Stimulated activated CD8-positive, alpha-beta memory T cell treated with anti-CD3 and anti-CD28 coated beads, Interleukin-12 subunit alpha, Interleukin-12 subunit beta, amount 100 ng/mL, for 1 hour (primary cell): ENCODE measurements at places on chromosomes 12 and 14.

DNA sequence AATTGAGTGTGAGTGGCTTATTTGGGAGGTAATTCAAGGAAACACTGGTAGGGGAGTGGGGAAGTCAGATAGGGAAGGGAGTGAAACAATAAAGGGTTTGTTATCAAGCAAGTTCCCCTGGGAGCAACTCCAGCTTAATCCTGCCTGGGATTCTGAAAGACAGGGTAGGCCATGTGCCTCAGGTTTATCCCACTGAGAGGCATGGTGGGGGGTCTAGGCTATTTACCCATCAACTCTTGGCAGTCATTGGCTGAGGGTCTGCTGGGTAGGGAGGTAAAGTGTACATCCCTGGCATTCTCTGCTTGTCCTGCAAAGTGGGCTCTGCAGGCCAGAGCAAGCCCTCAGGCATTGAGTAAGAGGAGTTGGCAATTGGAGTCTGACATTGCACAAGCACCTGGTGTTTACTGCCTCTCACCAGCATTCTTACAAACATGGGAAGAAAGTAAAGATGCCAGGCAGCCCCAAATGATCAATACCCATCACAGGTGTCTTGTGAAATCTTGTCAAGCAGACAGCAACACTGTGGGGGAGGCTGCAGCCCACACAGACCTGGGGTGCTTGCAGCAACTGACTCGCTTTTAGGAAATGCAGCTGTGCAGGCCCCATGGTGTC is 169.3 kb downstream of the KTN1 start:
- DNase-seq: no peak

GRCh38 chr14:34593740-34594375 is 36.1 kb downstream of the SNX6 start:
- DNase-seq: no peak

- DNase-seq: no peak
Observed at GRCh38 chr12:62802984-62803383, 132.0 kb downstream of the PPM1H start.

DNA sequence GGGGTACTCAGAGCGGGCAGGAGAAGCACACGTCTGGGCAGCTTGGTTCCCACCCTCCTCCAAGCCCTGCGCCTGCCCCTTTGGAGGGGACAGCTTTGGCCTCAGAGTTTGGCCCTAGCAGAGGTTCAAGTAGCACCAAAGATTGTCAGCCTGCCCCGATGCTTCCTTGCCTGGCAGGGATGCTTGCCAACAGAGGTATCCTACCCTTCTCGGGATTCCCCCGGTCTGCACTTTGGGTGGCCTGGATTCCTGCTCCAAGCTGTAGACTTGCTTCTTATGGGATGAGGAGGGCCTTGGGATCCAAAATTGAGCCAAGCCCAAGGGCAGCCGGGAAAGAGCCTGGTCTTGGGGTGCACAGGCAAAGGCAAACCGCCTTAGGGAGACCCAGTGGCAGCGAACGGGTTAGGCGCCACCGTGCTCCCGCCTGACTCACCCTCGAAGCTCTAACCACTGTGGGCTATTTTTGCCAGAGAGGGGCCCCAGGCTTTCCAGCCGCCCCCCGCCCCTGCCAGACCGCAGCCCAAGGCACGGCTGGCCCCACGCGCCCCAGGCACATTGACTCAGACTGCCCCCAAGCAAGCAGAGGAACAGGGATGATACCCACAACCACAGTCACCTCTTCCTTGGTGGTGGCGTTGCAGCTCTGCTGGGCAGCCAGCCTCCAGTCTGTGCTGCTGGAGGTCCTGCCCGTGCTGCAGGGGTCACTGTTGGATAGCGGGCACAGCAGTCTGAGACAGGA is 847 bp upstream of the WNT10B start:
- DNase-seq: no peak

DNA sequence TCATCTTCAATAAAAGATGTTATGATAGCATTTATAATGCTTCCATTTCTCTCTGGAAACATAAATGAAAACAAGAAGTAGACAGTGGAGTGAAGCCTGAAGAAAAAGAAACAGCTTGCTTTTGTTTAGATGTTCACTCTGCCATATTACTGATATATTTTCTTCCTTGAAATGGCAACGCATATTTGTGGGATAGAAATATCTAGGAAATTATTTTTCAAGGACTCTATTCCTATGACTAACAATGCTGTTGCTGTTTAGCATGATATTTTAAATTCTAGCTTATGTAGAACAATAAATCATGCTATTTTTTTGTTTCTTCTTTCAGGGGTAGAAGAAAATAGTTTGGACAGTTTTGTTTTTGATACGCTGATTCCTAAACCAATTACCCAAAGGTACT is 359.0 kb downstream of the NAV3 start:
- DNase-seq: no peak

DNA sequence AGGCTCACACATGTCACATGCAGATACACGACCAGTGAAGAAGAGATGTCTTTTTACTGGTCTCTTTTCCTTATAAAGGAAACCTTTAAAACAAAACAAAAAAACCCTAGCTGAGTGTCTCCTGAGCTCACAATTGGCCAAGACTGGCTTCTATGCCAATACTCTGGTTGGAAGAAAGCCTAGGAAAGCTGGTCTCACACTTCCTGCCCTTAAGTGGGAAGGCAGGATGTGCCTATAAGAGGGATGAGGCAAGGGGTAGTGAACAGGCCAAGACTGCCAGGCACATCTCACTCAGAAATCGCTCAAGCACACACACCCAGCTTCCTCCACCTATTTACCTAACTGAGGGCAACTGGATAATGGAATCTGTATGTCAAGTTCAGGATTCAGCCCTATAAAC is 50.0 kb downstream of the SOCS2 start:
- DNase-seq: no peak

- DNase-seq: no peak
Observed at GRCh38 chr12:19856389-19856788, 417.1 kb downstream of the AEBP2 start.

GRCh38 chr12:50924131-50924438 is 28.3 kb upstream of the HIGD1C start:
- DNase-seq: no peak

- DNase-seq: no peak
Observed at GRCh38 chr14:62209287-62209899, 447.2 kb downstream of the SNAPC1 start.

DNA sequence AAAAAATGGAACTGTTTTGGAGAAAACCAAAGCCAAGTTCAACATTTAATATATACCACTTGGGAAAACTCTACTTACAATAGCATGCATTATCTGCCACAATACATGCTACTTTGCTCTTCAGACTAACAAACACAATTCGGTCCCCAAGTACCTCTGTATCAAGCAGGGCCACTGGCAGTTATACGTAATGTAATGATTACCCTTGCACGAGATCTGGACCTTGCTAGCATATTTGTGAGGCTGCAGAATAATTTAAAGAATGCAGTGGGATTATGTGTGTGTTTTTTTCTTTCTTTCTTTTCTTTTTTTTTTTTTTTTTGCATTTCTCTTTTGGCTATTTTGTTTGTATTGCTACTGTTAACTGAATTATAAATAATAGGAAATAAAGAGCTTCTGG is 22.8 kb upstream of the PYGL start:
- DNase-seq: no peak

DNA sequence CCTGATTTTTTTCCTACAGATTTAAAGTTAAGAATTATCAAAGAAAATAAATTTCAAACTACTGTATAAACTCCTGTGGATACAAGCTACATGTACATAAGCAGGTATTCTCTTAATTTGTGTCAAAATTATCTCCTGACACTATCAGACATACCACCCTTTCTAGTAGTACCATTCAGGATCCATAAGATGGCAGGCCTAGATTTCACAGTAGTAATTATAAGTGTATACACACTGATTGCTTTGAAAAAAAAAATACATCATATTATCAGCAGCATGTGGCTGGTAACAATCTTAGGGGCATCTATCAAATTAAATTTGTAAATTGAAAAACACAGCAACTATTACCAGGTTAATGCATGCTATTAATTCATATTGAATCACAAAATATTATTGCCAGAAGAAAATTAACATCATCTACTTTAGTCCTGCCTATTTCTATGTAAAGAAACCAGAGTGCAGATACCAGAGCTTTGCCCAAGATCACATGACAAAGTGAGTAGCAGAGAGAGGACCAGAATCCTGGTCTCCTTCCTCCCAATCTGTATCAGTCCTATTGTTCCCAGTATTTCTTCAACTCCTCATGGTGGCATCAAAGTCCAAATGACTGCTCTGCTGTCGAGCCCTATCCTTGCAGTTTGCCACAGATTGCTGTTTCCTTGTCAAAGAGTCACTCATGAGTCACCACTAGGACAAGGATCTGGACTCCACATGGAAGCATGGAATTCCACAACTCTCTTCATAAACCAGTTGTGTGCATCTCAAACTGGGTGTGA is 27.7 kb upstream of the CALM1 start:
- no peak for DNase-seq

DNA sequence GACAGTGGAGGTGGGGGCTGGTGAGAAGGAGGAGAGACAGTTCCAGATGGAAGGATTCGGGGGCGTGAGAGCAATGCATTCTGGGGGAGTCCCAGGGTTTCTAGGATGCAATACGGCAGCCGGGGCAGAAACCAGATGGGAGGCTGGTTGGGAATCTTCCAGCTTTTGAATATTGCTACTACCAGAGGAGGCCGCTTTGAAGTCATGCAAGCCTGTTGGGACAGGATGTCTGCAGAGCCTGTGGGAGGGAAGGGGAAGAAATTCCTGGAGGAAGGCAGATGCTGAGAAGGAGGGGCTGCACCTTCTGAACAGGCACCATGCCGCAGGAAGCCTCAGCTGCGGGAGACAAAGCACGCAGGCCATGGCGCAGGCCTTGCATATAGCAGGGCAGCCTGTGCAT is 105.4 kb downstream of the APAF1 start:
- no peak for DNase-seq

- DNase-seq: no peak
Observed at GRCh38 chr12:91777268-91777992, 368.2 kb downstream of the BTG1 start.

DNA sequence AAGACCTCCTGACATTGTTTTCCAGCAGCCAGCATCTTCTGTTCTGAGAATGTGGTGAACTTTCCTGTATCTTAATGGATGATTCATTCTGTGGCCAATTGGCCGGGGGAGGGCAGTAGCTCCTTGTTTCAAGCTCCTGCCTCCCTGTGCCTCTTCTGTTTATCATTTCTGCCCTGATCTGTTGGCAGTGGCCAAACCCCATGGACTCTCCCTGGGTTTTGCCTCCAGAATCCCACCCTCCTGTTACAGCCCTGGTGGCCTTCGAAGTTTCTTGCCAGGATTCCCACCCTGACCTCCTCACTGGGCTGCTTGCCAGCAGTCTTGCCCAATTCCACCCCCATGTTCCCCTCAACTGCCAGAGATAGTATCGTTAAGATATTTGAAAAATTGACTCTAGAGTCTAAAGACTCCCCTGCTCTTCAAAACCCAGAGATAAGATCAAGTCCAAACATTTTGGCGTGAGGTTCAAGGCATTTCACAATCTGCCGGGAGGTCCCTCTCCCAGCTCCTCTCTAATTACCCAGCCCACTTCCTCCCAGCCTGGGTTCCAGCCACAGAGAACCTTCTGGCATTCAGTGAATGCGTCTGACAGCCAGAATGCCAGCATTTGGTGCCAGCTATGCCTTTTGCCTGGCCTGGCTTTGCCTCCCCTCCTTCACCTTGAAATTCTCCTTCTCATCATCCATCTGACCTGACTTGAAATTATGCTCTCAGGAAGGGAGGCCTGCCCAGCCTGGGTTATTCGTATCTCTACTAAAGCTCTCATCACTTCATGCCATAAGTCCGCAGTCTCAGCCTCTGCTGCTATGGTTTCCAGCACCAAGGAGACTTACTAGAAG is 37.7 kb upstream of the TXNRD1 start:
- no peak for DNase-seq

- DNase-seq: no peak
Observed at GRCh38 chr14:58878439-58879139, 240.8 kb downstream of the DACT1 start.

GRCh38 chr14:68264260-68264569 is 444.6 kb downstream of the RAD51B start:
- no peak for DNase-seq

- no peak for DNase-seq
Observed at GRCh38 chr12:53722450-53723041, 4.7 kb downstream of the CALCOCO1 start.

DNA sequence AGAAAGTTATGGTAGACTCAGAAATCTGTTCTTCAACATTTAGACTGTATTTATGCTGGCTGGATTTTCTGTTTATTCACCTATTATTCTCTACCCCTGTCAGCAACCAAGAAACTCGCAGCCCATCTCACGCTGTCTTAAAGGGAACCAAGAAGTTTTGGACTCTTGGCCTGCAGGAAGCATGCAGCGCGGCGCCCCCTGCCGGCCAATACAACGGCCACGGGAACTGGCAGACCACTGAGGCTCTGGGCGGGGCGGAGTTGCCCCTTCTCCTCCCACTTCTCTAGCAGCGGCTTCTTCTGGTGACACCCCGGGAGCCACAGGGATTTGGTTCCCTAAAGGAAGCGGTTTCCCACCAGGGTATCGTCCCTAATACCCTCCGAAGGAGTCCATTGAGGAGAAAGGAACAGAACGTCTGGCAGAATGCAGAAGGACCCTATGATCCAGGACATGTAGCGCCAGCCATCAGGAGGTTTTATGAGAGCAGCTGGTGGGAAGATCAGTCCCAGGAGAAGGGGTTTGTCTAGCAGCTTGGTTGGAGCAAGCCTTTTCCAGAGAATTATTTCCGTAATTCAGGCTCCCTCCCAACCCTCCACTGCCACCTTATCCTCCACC is 21.0 kb upstream of the RNASE2 start:
- DNase-seq: no peak

GRCh38 chr14:89085737-89086382 is 261.4 kb downstream of the TTC8 start:
- no peak for DNase-seq

DNA sequence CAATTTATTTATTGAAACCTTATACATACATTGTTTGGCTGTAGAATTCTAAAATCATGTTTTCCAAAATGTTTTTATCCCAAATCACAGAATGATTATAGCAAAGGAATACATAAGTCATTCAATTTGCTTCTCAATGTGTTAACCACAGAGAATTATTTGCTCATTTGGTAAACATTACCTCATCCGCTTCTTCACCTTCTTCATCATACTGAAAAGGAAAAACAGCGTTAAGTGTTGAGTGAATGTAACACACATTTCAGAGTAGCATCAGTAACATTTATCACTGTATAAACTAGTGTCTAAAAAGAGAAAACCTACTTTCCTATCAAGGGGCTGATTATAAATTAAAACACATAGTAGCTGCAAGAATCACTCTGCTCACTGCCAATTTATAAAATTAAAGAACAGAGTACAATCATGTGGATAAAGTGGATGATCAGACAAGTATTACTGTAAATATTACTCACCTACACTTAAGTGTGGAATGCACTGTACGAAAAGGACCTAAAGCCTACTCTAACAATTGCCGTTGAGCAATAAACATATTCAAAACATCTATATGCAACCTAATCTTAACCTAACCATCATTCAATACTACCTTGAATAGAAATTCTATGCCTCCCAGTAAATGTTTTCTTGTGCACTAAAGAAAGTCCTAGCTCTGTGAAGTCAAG is 18.1 kb upstream of the PHLDA1 start:
- no peak for DNase-seq

GRCh38 chr12:124604264-124604680 is 36.9 kb upstream of the NCOR2 start:
- no peak for DNase-seq
